ENCODE measurements at places on chromosomes 3 and 15. TPM values are rescaled to one million over a fixed set of nuclear protein-coding genes. Genes with fewer than 3 reads are reported as not detected.

DNA sequence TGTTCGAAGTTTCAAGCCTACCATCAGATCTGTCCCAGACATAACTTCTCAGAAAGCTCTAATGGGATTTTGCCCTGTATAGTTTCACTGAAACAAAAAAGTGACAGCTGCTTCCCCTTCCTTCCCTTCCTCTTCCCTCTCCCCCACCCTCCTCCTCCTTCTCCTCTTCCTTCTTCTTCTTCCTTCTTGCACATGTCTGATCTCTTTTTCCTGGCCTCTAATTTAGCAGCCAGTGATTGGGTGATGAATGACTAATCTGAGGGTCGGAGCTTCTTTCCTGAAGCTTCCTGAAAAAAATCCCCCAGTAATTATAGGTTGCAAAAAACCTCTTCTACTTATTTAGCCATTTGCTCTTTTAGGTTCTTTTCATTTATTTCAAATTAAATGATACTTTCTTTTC, 168.7 kb downstream of the POTEB3 start:
- H3K27me3 ChIP-seq = no peaks in the 10 kb centered on the region
- no peak overlapping the region for H3K27ac ChIP-seq
- H3K4me3 ChIP-seq = no peak overlapping the region
- no peaks in the 10 kb centered on the region for H3K36me3 ChIP-seq
- no peak for DNase-seq

DNA sequence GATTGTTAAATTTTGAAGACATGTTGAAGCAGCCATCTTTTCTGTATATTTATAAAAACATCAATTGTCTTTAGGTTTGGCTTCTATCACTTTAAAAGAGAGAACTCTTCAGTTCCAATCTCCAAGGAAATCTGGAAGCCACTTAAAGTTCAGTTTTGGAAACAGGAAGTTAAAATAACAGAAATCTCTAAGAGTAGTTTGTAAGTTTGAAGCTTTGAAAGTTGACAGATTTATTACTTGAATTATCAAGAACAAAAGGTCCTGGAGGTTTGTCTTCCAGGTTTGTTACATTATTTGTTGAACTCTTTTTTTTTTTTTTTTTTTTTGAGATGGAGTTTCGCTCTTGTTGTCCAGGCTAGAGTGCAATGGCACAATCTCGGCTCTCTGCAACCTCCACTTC, 30.0 kb downstream of the RNF111 start:
- no peaks in the 10 kb centered on the region for H3K4me1 ChIP-seq
- no peak overlapping the region for H3K27ac ChIP-seq
- no peaks in the 10 kb centered on the region for H3K36me3 ChIP-seq
- no peaks in the 10 kb centered on the region for H3K27me3 ChIP-seq

- no peaks in the 10 kb centered on the region for H3K4me1 ChIP-seq
- no peak overlapping the region for H3K4me3 ChIP-seq
- DNase-seq = no peak
- no peaks in the 10 kb centered on the region for H3K36me3 ChIP-seq
- H3K27ac ChIP-seq = no peak overlapping the region
Observed at GRCh38 chr3:94310341-94311135, 247.7 kb downstream of the NSUN3 start.

DNA sequence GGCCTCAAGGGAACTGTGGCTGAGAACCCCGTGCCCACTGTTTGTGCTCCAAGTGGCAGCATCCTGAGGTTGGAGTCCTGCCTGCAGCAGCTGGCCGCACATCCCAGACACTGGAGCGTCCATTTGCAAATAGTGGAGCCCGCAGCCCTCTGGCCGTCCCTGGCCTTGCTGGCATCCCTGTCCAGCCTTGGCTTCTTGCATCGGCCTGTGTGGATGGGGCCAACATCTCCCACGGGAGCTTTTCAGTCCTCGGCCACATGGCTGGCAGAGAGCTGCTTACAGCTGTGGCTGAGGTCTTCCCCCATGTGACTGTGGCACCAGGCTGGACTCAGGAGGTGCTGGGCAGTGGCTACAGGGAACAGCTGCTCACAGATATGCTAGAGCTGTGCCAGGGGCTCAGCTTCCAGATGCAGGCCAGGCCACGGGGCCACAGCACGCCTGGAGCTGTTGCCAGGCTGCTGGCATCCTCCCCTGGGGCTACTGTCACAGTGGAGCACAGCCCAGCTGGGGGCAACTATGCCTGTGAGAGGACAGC, 71.2 kb downstream of the FAM43A start:
- no peak for DNase-seq
- H3K27me3 ChIP-seq = no peaks in the 10 kb centered on the region
- peaks cover 15% of the 10 kb centered on the region for H3K4me1 ChIP-seq
- H3K36me3 ChIP-seq = no peaks in the 10 kb centered on the region
- H3K4me3 ChIP-seq = peak overlapping the region; percentile 5
- peak overlapping the region; percentile 83 for H3K27ac ChIP-seq

GRCh38 chr3:2968475-2968874, 141.7 kb downstream of the IL5RA start:
- no peaks in the 10 kb centered on the region for H3K4me1 ChIP-seq
- DNase-seq = no peak
- H3K36me3 ChIP-seq = no peaks in the 10 kb centered on the region

GRCh38 chr3:123610331-123610730, 25.5 kb upstream of the HACD2 start:
- no peak for DNase-seq
- no peaks in the 10 kb centered on the region for H3K4me1 ChIP-seq
- H3K27ac ChIP-seq = no peak overlapping the region
- H3K27me3 ChIP-seq = no peaks in the 10 kb centered on the region
- H3K4me3 ChIP-seq = no peak overlapping the region
- H3K36me3 ChIP-seq = no peaks in the 10 kb centered on the region

DNA sequence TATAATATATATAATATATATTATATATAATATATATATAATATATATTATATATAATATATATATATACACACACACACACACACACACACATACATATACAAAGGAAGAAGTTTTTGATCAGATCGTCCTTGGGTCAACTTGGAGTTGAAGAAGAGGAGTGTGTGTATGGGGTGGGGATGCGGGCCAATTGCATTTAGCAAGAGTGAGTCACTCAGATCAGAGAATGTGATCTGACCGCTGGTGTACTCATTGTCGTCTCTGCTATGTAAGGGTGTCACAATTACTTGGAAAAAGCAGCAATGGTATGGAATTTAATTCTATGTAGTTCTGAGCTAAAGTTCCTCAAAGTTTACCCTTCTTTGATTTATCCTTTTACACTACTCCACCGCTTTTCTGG, 4.6 kb upstream of the VGLL3 start:
- H3K4me3 ChIP-seq = no peak overlapping the region
- H3K4me1 ChIP-seq = no peaks in the 10 kb centered on the region
- H3K27me3 ChIP-seq = no peaks in the 10 kb centered on the region
- H3K36me3 ChIP-seq = no peaks in the 10 kb centered on the region

DNA sequence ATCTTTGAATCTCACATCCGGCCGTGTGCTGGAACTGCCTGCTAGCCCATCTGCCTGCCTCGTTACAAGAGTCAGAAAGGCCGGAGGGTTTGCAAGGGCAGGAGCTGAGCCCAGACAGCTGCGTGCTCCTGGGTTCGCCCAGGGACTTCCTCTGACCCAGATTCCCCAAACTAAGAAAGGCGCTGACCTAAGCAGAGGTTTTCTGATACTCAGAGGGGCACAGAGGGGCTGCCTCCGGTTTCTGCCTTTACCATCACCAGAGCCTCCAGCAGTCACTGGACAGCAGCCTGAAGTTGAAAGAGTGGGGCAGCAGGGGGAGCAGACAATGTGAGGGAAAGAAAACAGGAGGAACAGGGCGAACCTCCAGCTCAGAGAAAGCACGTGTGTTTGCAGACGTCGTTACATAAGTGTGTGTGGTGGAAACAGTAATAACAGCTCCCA, 33.4 kb upstream of the RAD18 start:
- no peaks in the 10 kb centered on the region for H3K27me3 ChIP-seq
- DNase-seq = no peak
- H3K27ac ChIP-seq = no peak overlapping the region
- H3K4me1 ChIP-seq = no peaks in the 10 kb centered on the region
- no peaks in the 10 kb centered on the region for H3K36me3 ChIP-seq

GRCh38 chr3:99418209-99418635, 220.2 kb upstream of the COL8A1 start:
- no peaks in the 10 kb centered on the region for H3K36me3 ChIP-seq
- H3K27ac ChIP-seq = no peak overlapping the region
- H3K4me1 ChIP-seq = no peaks in the 10 kb centered on the region
- no peaks in the 10 kb centered on the region for H3K27me3 ChIP-seq
- no peak overlapping the region for H3K4me3 ChIP-seq
- no peak for DNase-seq

DNA sequence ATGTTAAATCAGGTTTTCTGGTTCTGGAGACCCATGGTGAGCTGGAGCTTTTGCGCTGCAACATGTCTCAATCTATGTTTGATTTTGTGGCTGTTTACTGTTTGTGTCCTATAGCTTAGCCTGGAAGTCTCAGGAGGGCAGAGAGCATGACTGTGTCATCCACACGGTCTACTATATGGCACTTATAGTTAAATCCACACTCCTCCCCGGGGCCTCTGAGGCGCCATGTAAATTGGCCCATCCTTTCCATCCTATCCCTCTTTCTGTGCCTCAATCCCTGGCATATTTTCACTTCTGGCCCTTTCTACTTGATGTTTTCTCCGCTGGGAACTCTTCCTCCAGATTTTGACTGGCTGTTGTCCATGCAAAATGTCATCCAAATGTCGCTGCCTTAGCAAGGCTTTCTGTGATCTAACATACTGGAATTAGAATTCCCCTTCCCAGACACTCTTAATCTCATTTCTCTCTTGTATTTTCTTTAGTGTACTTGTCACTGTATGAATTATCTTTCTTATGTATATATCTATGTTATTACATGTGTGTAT, 560.8 kb upstream of the RGMA start:
- H3K27ac ChIP-seq = no peak overlapping the region
- no peaks in the 10 kb centered on the region for H3K27me3 ChIP-seq
- no peak for DNase-seq
- H3K36me3 ChIP-seq = no peaks in the 10 kb centered on the region

GRCh38 chr15:28990390-28990789, 104.6 kb downstream of the APBA2 start:
- H3K27me3 ChIP-seq = no peaks in the 10 kb centered on the region
- no peak for DNase-seq
- no peak overlapping the region for H3K27ac ChIP-seq
- H3K4me3 ChIP-seq = no peak overlapping the region

DNA sequence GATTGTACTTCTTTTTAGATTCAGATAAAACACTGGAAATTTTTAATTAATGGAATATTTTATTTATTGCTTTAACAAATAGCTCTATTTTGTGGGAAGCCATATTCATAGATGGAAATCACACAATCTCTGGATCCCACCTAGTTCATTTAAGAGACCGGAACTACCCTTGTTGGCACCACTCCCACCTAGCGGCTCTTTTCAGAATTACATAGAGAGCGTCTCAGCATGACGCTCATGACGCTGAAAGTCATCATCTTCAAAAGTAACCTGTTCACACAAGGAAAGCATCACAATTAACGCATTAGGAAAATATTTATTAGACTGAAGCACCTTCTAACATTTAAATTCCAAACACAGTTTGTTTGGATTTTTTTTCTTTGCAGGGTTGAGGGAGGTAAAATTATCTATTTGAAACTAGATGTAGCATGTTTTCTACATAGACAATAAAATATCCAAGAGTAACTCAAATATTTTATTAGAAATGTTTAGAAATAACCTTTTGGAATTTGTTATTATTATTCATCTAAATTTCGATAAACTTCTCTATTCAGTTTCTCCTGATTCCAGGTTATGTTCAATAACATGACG, 214.9 kb upstream of the ARRDC4 start:
- H3K27ac ChIP-seq = no peak overlapping the region
- no peak for DNase-seq
- no peaks in the 10 kb centered on the region for H3K27me3 ChIP-seq
- H3K36me3 ChIP-seq = no peaks in the 10 kb centered on the region
- no peak overlapping the region for H3K4me3 ChIP-seq

- H3K27ac ChIP-seq = no peak overlapping the region
- H3K36me3 ChIP-seq = no peaks in the 10 kb centered on the region
Observed at GRCh38 chr15:69766156-69766555, 313.5 kb downstream of the RPLP1 start.

DNA sequence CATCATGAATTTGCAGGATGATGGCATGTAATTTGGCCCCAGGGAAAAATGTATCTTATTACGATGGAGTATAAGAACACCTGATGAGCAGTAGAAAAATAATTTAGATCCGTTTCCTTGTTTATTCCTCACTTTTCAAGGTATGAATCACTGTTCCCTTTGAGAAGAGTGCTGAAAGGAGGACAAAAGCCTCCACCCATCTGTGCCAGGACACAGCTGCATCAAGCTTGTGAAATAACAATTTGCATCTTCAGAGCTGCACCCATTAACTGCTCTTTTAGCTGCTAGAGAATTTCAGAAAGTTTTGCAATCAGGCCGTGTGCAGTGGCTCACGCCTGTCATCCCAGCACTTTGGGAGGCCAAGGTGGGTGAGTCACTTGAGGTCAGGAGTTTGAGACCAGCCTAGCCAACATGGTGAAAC, 9.6 kb downstream of the CLDND1 start:
- no peak overlapping the region for H3K27ac ChIP-seq
- H3K4me1 ChIP-seq = no peaks in the 10 kb centered on the region
- no peak for DNase-seq
- no peaks in the 10 kb centered on the region for H3K27me3 ChIP-seq
- H3K36me3 ChIP-seq = no peaks in the 10 kb centered on the region

DNA sequence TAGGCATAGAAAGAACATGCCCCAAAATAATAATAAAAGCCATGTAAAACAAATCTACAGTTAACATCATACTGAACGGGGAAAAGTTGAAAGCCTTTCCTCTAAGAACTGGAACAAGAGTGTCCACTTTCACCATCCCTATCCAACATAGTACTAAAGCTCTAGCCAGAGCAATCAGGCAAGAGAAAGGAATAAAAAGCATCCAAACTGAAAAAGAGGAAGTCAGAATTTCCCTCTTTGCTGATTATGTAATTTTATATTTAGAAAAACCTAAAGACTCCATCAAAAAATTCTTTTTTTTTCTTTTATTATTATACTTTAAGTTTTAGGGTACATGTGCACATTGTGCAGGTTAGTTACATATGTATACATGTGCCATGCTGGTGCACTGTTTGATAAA, 661.6 kb upstream of the CBLB start:
- no peaks in the 10 kb centered on the region for H3K4me1 ChIP-seq
- no peak overlapping the region for H3K27ac ChIP-seq
- H3K36me3 ChIP-seq = no peaks in the 10 kb centered on the region
- no peak overlapping the region for H3K4me3 ChIP-seq
- H3K27me3 ChIP-seq = no peaks in the 10 kb centered on the region

GRCh38 chr15:75357976-75358673, 10.3 kb downstream of the MAN2C1 start:
- DNase-seq = no peak
- no peaks in the 10 kb centered on the region for H3K27me3 ChIP-seq
- peaks cover 9% of the 10 kb centered on the region for H3K36me3 ChIP-seq
- H3K4me1 ChIP-seq = no peaks in the 10 kb centered on the region

CDCP1 gene
- total RNA-seq = 1.9 TPM

SLC12A1 gene
- not detected for total RNA-seq

MRAS gene
- total RNA-seq = 157 TPM

FBLN2 gene
- total RNA-seq = 43.5 TPM

THPO gene
- 0.64 TPM for total RNA-seq

CAND2 gene
- 5.6 TPM for total RNA-seq

OXNAD1 gene
- total RNA-seq = 15.7 TPM

UBE2Q2 gene
- total RNA-seq = 48.8 TPM

TMC3 gene
- 1.6 TPM for total RNA-seq

ZKSCAN7 gene
- total RNA-seq = 11.0 TPM

HYAL1 gene
- 16.1 TPM for total RNA-seq

GOLGA6L7 gene
- total RNA-seq = not detected
